ENCODE measurements at places on chromosomes 4 and X.

- DNase-seq: no peak
Observed at GRCh38 chrX:14922437-14922836, 49.2 kb downstream of the MOSPD2 start.

- DNase-seq: no peak
Observed at GRCh38 chr4:158625544-158625943, 46.1 kb downstream of the C4orf46 start.

GRCh38 chr4:174707051-174707676 is 121.9 kb downstream of the GLRA3 start:
- DNase-seq: no peak

DNA sequence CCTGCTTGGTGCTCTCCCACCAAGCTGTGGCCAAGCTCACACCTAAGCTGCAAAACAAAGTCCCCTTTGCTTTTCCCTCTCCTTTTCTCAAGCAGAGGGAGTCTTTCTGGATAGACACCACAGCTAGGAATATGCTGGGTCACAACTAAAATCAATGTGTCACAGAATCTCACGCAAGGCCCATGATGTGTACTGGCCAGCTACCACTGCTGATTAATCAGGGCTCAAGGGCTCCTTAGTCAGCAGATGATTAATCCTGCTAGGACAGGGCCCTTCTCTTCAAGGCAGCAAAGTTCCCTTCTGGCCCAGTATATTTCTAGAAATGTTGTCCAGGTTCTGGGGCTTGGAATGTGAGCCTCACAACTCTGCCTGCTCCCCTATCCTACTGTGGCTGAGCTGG is 32.0 kb upstream of the TENT5D start:
- no peak for DNase-seq

- DNase-seq: no peak
Observed at GRCh38 chr4:187270154-187270553, 546.5 kb upstream of the FAT1 start.

GRCh38 chr4:169295822-169296221 is 25.1 kb upstream of the SH3RF1 start:
- DNase-seq: no peak

DNA sequence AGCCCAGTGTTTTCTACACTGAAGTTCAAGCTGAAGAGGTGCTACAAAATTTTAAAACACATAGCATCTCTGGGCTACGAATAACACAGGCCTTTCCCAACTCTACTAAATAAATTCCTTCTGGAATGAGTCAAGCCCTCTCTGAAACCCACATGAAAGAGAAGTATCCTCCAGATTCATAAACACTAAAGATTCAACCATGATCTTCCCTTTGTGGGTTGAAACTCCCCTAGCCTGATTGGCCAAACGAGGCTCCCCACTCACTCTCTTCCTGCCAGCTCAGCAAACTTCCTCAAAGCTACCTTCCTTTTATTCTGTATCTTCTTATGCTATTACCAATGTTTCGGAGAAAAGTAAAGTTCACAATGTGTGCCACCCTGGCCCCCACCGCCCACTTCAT is 95.4 kb downstream of the NKX6-1 start:
- no peak for DNase-seq

- peak; percentile 28 for DNase-seq
Observed at GRCh38 chrX:106955004-106955772, 35.0 kb downstream of the CLDN2 start.

DNA sequence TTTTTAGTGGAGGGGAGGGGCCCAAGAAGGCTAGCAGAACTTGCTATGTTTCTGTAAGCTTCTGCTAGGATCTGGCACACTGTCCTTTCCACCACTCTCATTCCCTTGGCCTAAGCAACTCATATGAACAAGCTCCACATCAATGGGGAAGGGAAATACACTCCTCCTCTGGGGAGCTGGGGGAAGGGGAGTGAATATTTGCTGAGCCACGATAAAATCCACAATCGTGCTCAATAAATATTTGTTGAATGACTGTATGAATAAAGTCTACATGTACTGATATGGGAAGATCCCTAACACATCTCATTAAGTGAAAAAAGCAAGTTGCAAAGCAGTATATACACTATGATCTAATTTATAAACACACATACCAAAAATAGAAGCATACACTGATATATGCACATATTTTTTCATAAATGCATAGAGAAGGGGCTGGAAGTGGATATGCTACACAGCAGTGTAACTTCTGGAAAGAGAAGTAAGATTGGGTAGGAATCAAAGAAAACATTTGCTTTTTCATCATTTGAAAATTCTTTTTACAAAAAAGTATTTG is 95.8 kb upstream of the EFHC2 start:
- DNase-seq: no peak

DNA sequence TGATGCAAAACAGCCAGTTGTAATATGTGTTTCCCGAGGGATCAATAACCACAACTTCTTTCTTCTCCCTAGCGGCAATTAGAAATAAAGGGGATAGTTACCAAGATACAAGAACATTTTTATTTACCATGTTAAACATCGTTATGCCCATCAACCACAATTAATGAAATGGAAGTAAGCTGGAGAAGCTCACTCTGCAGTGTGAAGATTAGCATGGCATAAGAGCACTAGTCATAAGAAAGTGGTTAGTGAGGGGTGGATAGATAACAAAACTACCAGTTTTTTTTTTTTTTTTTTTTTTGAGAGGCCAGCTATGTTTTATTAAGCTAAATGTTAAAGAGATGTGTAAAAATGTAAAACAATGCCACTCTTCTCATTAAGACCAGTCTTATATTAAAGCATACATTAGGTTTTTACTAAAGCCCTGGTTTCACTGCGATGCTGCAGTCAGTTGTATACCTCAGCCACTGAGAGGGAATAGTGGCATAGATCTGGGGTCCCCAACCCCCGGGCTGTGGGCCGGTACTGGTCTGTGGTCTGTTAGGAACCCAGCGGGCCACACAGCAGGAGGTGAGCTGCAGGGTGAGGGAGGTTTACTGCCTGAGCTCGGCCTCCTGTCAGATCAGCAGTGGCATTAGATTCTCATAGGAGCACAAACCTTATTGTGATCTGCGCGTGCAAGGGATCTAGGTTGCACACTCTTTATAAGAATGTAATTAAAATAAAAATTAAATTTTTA is 27.9 kb upstream of the NFXL1 start:
- DNase-seq: no peak

- no peak for DNase-seq
Observed at GRCh38 chr4:153483432-153484418, 17.6 kb downstream of the TMEM131L start.

DNA sequence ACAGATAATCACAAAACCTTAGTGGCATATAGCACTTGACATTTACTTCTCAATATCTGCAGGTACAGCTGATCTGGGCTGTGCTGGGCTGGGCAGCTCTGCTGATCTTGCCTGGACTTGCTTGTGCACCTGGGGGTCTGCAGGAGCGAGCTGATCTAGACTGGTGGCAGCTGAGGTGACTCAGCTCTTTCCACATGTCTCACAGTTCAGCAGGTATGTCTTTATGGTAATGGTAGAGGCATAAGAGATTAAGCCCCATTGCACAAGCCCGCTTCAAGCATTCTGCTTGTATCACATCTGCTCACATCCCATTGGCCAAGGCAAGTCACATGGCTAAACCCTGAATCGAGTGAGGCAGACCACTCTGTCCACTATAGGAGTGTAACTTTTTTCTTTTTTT is 506.7 kb downstream of the BCOR start:
- no peak for DNase-seq

GRCh38 chr4:70688795-70689231 is 481 bp downstream of the UTP3 start:
- DNase-seq: no peak

- no peak for DNase-seq
Observed at GRCh38 chr4:81380437-81380836, 91.3 kb downstream of the RASGEF1B start.

DNA sequence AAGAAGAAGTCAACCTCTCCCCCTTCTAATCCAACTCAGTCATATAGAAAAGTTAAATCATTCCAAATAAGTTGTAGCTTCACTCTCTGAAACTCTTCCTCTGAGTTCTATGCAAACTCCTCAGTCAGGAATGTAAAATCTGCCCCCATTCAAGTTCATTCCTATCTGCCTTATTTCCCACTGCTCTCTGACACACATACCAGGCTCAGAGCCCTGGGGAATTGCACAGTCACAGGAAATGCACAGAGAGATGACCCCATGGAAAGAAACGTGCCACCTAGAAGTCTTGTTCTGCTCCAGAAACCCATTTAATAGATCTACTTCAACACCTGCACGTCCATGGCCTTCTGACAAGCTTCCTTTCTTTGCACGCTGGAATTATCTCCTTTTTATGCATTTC is 236.0 kb upstream of the VCX3A start:
- DNase-seq: no peak

GRCh38 chrX:130173190-130173895 is 1.6 kb downstream of the RAB33A start:
- DNase-seq: peak; percentile 74

DNA sequence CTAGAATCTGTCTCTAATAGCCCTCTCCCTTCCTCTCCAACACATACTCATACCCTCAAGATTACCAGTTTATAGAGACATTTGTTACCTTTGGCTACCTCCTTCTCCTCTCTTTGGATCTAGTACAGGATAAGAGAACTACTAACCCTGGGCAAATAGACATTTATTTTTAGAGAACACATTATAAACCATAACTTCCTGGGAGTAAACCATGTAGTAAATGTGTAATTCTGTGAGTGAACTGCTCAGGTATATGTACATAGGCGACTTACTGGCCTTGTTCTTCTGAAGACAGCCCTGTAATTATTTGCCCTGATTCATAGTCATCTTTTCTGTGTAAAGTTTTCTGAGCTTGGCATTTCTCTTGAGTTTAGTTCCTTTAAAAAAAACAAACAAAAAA is 94.2 kb downstream of the KDM6A start:
- no peak for DNase-seq

DNA sequence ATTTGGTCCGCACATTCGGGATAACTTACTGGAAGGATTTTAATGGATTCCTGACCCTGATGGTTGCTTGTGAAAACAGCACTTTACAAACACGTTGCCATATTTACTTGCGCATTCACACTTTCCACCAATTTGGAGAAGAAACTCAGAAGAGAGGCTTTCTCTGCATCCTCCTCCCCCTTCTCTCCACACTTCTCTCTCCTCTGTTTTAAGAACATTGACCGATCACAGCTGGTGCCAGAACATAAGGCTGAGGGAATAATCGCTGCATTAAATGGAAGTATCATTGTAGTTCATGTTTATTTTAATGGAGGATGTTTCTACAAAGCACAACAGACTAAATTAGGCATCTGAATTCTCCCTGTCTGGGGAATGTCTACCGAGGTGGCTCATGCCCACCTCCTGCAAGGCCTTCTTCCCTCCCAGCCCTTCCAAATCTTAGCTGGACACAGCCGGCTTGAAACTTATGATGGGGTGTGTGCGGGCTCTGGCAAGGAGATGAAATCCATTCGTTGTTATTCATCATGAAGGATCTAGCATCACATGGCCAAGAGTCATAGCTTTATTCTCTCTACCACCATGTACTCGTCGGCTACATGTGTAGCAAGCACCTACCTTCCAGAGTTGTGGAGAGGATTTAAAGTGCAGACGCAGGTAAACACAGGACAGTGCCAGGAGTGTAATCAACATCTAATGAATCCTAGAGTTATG is 204.1 kb downstream of the LDB2 start:
- no peak for DNase-seq

DNA sequence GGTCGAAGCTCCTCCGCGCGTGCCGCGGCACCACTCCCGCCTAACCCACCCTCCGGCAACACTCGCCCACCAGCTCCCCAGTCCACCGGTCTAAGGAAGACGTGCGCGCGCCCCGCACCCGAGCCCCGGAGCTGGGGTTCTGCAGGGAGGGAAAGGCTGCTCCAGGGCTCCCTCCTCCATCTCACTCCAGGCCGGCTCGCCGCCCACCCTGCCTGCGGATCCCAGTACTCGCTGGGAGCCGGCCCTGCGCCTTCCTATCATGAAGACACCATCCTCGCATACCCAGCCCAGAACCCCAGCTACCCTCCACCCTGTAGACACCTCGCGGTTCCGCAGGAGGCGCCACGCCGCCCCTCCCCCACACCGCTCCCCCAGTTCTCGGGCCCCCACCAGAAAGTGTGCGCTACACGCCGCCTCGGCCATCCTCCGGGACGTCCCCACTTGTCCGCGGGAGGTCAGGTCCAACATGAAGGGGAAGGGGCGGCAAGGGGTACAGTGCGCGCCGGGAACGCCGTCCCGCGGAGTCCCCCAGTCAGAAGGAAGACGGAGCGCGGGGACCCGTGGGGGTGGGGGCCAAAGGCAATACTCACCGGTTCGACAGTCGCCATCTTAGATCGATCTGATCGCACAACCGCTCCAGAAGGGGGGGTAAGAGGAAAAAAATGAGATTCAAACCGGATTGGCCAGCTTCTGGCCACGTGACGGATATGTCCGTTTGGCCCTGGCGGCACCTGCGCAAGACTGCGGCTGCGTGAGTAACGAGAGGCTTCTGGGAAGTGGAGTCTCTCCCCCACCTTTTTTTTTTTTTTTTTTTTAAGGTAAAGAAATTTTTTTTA is at the start of gene EIF4E:
Gene EIF4E, minus strand, starts transcription at position 629 of the 836 bp plus-strand sequence. Its CDS starts 21 bp downstream, at position 608.
- DNase-seq: peak; percentile 99

DNA sequence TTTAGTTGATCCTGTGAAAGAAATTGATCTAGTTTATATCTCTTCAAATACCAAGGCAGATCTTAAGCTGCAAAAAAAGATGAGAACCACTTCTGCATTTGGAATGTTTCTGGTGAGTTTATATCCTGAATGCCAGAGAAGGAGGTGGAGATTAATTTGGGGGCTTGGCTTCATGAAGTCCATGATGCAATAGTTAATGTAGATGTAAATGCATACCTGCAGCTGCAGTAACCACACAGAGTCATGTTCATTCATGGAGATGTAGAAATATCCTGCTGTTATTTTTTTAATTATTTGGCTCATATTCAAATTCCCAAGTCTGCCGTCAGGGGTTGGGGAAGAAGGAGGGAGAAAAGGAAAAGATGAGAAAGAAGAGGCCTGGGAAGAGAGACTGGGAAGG is at the start of gene SULT1E1:
Gene SULT1E1, minus strand, starts transcription at position 94 of the 400 bp plus-strand sequence. CDS start 2,501 bp downstream, outside the sequence.
- DNase-seq: no peak

DNA sequence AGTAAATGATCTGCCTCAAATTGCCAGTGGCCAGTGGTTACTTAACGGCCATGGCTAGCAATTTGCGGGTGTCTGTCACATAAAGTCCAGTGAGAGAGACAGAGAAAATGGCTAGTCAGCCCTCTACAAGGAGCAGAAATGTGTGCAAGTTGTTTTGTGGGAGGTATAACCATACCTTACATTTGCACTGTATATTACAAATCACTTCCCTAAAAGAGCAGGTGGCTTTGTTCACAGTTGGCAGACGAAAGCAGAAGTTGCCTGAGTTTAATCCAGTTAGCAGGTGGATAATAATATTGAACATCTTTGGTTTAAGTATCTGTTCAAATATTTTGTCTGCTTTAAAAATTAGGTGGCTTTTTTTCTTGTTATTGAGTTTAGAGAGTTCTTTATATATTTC is 15.6 kb downstream of the SRPX start:
- no peak for DNase-seq

- DNase-seq: no peak
Observed at GRCh38 chr4:13169731-13170525, 314.2 kb downstream of the RAB28 start.

DNA sequence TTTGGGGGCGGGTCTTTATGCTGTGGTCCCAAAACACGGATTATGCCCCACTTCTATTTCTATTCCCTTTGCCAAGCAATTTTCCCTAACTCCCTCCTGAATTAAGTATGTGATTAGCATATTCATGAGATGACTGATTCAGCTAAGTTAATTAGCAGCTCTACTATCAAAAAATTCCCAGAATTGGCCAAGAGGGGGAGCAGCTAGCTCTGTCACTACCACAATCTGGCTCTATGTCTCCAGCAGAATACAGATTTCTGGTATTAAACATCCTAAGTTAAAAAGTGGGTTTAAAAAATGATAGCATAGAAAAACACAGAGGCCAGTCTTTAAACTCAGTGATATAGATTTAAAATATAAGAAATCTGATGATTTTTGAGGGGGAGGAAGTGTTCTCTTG is 80.3 kb downstream of the GPC4 start:
- peak; percentile 28 for DNase-seq

Data from COLO829 (cell line).